NCI-H510A (cell line): ENCODE measurements at places on chromosomes 5 and 9.

GRCh38 chr5:156893517-156893916 lies 43.4 kb downstream of the PPP1R2B start:
- no peak for DNase-seq

DNA sequence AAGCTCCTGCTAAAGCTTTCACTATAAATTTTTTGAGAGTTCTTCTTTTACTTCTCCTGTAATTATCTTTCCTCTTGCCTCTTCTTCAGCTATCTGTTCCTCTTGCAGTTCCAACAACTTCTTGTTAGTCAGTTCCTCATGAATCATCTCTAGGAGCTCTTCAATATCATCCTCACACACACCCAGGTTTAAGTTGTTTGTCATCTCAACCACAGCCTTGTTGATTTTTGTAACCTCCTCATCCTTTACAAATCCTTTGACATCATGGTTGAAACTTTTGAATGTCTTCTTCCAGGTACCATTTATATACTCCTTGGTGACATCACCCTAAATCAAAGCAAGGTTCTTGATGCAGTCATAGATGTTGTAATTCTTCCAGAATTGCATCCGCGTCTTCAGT lies 106.3 kb upstream of the MAMDC2 start:
- no peak for DNase-seq

- no peak for DNase-seq
Measured at GRCh38 chr5:17156463-17156862, 61.0 kb upstream of the BASP1 start.

GRCh38 chr9:136351252-136351800 lies 12.2 kb downstream of the DNLZ start:
- DNase-seq, result no peak

DNA sequence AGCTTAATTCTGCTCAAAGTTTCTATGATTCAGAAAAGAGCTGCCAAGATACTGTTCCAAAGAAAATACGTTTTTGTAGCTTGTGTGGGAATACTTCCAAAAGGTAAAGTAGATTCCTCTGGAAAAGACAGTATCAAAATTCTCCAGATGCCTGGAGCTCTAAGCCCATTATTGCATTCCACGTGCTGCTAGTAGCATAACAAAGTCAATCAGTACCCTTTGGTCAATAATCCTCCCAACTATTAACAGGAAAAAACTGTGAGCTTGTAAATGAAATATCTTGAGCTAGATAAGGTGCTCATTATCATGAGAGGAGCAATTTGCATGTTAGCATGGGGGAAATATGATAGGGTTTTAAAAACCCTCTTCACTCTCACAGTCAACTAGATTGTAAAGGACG lies 229.5 kb upstream of the TYRP1 start:
- DNase-seq, result no peak

GRCh38 chr9:69155341-69156030 lies 18.6 kb upstream of the TJP2 start:
- peak; percentile 16 for DNase-seq

- no peak for DNase-seq
Measured at GRCh38 chr9:125888211-125888610, 141.0 kb downstream of the PBX3 start.

DNA sequence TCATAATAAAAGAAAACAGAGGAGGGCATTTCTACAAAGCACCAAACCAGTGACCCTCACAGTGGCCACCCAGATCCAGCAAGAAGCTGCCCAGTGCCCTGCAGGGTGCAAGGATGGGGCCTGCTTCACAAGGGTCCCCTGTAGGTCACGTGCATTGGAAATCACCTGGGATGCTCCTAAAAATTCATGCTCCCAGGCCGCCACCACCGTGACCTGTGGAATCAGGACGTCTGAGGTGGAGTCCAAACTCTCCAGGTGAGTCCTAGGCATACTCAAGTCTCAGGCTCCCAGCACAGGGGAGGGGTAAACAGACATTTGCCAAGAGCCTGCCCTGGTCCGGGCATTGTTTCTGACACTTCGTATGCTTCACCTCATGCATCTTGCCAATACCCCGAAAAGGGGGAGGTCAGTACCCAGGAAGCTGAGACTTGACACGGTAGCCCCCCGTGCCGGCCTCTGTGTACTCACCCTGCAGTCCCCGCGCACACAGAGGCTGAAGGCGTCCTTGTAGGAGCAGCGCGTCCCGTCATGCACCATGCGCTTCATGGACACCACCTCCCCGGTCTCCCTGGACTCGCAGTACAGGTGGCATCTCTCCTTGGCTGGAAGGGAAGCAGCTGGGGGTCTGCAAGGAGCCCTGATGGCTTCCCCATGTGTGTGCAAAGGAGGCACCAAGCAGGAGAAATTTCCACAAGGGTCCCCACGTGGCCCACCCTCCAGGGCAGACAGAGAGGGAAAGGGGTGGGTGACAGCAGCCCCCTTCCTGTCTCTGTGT lies 75.5 kb downstream of the ZNF354C start:
- DNase-seq, result no peak

DNA sequence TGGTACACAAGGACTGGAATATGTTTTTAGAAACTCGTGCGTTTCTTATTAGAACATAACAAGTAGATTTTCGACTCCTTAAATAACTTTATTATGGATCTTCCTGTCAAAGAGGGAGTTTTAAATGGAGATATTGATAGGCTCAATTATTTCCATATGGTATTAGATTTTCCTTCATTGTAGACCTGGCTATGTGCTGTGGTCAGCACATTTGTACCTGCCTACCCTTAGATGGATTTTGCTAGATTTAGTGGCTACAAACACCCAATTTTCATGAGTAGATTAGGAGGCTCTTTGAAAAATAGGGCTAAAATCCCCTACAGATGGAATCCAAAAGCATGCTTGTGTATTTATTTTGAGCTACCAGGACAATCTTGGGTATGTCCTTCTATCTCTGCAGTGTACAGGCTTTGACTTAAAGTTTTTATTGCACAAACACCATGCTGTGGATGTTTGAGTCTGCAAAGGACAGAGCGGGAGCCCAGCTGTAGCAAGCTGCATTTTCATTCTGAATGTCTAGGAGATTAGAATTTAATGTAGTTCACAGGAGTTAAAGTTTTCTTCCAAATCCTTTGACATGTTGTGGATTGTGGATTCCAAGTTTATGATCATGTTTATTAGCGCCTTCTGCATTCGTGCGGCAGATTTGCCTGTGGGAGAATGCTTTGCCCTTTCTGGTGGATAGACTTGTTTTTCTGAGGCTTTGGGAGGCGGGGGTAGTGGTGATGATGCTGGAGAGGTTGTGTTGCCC lies 41.6 kb downstream of the GADD45G start:
- no peak for DNase-seq

GRCh38 chr5:140261403-140262171 lies 41.3 kb downstream of the PFDN1 start:
- no peak for DNase-seq

DNA sequence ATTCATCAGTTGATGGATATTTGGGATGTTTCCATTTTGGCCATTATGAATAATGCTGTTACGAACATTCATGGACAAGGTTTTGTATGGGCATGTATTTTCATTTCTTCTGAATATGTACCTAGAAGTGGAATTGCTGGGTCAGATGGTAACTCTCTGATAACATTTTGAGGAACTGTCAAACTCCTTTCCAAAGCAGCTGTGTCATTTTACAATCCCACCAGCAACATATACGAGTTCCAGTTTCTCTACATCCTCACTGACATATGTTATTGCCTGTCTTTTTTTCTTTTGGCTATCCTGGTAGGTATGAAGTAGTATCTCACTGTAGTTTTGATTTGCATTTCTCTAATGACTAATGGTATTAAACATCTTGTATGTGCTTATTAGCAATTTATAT lies 86.7 kb downstream of the PRKACG start:
- DNase-seq, result no peak

DNA sequence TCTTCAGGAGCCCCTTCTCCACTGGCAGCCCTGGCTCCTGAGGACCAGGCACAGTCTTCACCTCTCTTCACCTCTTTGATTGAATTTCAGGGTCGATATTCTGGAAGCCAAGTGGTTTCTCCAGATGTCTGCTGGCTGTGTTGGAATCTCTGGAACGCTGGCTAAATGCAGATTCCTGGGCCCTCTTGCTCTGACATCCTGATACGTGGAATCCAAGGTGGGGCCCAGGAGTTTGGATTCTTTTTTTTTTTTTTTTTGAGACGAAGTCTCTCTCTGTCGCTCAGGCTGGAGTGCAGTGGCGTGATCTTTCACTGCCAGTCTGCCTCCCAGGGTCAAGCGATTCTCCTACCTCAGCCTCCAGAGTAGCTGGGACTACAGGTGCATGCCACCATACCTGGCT lies 26.8 kb upstream of the IER5L start:
- no peak for DNase-seq
